ENCODE measurements at places on chromosomes 7 and 10.

DNA sequence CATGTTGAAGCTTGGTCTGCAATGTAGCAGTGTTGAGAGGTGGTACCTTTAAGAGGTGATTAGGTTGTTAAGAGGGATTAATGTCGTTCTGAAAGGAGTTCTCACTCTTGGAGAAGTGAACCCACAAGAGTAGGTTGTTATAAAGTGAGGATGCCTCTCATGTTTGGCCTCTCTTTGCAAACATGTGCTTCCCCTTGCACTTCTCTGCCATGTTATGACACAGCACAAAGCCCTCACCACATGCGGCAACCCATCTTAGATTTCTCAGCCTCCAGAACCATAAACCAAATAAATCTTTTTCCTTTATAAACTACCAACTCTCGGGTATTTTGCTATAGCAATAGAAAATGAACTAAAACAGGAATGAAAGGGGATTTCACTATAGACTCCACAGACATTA is 66.3 kb downstream of the KMT2C start:
- DNase-seq, result no peak

- no peak for DNase-seq
These were observed 14.9 kb downstream of the AFAP1L2 start for GRCh38 chr10:114389426-114389825.

DNA sequence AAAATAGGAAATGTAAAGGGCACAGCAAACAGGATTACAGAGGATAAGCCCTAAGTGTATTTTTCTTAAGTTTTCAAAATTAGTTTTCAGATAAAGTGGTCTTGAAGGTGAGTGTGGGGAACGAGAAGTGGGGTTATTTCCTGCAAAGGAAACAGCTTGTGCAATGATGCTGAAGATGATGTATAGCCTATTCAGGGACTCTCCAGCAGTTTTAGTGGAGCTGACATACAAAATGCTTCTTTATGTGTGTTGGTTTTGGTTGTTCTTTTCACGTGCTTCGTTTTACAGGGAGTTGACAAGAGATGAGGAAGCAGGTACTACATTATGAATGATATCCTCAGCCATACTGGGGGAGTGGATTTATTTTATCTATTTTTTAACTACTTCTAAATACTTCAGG is 20.5 kb downstream of the CASD1 start:
- no peak for DNase-seq

DNA sequence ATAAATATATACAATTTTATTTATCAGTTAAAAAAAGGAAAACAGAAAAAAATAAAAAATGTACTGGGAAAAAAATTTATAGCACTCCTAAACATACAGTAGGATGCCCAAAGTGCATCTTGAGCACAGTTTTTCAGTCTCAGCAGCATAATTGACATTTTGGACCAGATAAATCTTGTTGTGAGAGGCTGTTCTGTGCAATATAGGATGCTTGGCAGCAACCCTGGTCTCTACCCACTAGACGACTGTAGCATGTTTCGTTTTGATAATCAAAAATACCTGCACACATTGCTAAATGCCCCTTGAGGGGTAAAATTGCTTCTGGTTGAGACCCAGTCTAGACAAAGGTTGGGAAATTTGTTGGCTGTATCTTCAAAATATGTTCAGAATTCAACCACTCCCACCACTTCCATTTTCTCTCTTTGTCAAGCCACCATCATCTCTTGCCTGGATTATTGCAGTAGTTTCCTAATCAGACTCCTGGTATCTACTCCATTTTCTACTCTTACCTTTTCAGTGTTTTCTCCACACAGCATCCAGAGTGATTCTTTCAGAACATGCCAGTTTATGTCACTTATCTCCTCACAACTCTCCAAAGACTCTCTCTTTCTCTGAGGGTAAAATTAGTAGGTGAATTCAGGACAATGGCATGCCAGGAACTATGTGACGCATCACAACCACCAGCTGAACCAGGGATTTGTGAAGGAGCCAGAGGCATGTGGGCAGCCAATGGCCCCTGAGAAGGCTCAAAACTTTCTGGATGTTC is 91.4 kb downstream of the GPR85 start:
- peak; percentile 82 for DNase-seq

GRCh38 chr10:33680036-33680435 is 345.6 kb upstream of the NRP1 start:
- no peak for DNase-seq

- DNase-seq, result no peak
These were observed 359.4 kb downstream of the GALNT17 start for GRCh38 chr7:71491336-71491735.

DNA sequence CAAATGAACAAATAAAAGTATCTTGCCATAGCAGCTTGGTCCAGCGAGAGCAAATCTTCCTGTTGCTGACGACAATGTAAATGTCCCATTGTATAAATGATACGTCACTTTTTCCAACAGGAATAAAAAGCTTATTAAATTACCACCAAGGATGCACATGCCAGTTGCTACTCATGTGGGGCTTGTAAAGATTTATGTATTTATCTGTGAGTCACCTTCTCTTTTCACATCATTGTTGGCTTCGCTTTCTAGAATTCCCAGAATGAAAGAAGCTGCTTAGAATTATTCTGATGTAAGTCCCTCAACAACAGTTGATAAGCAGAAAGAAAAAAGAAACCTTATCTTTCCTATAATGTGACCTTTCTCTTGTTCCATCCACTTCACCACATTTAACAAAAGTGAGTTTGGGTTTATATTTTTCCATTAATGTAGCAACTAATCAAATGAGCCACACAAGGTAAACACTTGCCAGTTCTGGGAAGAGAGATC is 22.4 kb downstream of the DNAJC12 start:
- no peak for DNase-seq
